ENCODE measurements at places on chromosomes 16 and 17.

- no peak for DNase-seq
These were observed 133.9 kb downstream of the SPACA3 start for GRCh38 chr17:33125552-33125950.

- no peak for DNase-seq
These were observed 12.6 kb upstream of the RPRML start for GRCh38 chr17:46991617-46992016.

GRCh38 chr16:54194334-54194743 is 92.2 kb downstream of the IRX3 start:
- DNase-seq: no peak

DNA sequence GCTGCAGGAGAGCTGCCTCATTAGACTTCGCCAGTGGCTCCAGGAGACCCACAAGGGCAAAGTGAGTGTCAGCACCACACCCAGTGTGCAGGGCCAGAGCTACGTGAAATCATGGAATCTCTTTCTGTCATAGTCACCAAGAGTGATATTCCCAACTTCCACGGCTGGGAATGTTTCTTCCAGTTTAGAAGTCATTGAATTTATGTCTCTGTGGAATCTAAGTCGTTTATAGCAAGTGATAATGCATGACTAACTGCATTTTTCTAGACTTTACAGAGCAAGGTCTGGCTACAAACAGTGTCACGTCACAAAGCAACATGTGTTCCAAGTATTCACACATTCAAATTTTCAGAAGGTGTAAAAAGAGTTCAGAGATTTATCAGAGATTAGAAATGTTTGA is 55.5 kb downstream of the SEC14L1 start:
- no peak for DNase-seq

DNA sequence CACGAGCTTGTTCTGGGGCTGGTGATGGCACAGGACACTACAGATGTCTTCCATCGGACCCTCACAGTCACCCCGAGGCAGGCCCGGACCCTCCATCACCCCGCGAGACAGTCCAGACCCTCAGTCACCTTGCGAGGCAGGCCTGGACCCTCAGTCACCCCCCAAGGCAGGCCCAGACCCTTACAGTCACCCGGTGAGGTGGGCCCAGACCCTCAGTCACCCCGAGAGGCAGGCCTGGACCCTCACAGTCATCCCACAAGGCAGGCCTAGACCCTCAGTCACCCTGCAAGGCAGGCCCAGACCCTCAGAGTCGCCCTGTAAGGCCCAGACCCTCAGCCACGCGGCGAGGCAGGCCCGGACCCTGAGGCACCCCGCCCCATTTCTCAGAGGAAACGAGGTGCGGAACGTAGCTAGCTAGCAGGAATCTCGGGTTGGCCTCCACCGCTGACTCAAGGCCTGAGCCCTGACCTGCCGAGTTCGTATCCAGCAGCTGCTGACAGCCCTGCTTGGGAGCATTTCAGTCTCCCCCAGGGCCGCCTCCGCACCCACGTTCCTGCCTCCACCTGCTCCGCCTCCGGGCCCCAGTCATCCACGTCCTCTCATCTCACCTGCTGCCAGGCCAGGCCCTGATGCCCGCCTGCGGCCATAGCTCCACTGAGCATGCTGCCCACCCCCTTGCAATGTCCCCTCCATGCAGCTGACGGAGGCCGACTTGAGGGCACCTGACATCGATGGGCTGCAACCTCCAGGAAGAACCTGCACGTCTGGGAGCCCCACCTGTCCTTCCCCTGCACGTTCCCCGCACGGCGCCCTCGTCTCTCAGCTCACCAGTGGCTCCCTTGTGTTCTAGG is 28.7 kb downstream of the RPH3AL start:
- no peak for DNase-seq

- no peak for DNase-seq
These were observed 10.4 kb downstream of the KPNB1 start for GRCh38 chr17:47660064-47660492.

- DNase-seq: peak; percentile 56
These were observed at the start of gene AMFR for GRCh38 chr16:56425439-56425832. TSS of gene AMFR (minus strand) at chr16:56425545. CDS start at chr16:56425327, 218 bp downstream.

DNA sequence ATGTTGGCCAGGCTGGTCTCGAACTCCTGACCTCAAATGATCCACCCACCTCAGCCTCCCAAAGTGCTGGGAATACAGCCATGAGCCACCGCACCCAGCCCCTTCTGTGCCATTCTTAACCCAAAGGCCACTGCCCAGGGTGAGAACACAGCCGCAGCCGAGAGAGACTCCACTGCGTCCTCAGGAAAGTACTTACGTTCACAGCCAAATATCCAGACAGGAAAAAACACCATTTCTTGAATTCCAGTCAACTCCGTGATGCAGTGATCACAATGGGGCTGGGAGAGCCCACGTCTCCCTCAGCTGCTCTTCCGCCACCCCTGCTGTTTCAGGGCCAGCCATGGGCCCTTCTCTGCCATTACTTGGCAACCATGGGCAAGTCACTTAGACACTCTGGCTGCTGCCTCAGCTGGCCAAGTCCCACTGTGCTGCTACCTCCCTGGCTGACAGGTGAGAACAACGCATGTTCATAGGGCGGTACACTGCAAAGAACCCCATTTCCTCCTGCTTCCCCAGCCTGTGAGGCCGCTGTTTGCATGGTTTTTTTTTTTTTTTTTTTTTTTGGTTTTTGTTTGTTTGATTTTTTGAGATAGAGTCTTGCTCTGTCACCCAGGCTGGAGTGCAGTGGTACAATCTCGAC is 4.3 kb downstream of the CDIP1 start:
- DNase-seq: no peak

- no peak for DNase-seq
These were observed 57.1 kb downstream of the SCNN1B start for GRCh38 chr16:23359092-23359760.

- no peak for DNase-seq
These were observed at the start of gene TBKBP1 for GRCh38 chr17:47693731-47694580. TSS of gene TBKBP1 (plus strand) at chr17:47694161. CDS start at chr17:47696113, 1,952 bp downstream.

- DNase-seq: no peak
These were observed 4.1 kb downstream of the ST6GALNAC2 start for GRCh38 chr17:76581515-76581914.

- DNase-seq: no peak
These were observed 61.3 kb upstream of the ADORA2B start for GRCh38 chr17:15883617-15884111.

DNA sequence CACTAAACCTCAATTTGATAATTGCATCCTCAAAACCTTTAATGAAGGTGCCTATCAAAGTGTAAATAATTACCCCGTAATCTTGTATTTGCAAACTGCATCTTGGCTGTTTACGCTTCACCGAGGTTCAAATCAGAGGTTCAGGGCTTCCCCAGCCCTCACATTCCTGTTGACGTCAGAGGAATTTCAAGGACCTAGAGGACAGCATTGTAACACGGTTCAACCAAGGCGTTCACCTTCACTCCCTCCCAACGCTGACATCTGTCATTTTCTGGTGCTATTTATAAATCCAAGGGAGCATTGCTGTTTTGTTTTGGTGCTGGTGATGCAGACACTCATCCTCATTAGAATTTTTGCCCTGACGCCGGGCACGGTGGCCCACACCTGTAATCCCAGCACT is 691.6 kb upstream of the RBFOX1 start:
- DNase-seq: no peak

DNA sequence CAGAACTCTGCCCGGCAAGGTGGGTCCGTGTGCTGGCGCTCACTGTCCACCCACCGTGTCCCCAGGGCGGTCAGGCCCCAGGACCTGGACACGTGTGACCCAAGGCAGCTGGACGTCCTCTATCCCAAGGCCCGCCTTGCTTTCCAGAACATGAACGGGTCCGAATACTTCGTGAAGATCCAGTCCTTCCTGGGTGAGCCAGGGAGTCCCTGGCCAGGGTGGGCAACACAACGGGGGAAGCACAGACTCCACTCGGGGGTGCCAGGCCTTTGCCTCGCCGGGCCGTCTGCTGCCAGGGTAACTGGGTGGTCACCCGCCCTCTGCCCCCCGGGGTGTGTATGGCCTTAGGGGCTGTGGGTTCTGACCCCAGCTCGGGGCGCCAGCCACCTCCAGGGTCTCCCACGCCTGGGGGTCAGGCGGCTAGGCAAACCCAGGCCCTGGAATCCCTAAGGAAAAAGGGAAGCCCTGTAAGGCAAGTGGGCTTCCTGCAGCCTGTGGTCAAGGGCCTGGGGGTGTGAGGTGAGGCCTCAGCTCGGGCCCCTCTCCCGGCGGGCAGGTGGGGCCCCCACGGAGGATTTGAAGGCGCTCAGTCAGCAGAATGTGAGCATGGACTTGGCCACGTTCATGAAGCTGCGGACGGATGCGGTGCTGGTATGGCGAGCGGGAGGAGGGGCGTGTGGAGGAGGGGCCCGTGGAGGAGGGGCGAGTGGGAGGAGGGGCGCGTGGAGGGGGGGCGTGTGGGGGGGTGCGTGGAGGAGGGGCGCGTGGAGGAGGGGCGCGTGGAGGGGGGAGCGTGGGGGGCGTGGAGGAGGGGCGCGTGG is 6.5 kb downstream of the MSLN start:
- no peak for DNase-seq

- no peak for DNase-seq
These were observed 197.5 kb downstream of the HS3ST3A1 start for GRCh38 chr17:13403982-13404946.

DNA sequence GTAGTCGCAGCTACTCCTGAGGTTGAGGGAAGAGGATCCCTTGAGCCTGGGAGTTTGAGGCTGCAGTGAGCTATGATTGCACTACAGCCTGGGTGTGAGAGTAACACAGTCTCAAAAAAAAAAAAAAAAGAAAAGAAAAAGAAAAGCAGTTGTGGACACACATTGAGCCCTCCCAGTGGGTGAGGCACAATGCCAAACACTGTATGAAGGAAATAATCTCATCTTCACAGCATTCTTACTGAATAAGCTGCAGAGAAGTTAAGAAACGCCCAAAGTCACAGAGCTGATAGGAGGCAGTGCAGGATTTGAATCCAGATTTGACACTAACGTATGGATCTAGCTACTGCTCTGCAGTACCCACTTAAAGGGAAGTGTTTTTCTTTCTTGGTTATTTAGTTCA is 5.9 kb upstream of the LYZL6 start:
- DNase-seq: no peak

- no peak for DNase-seq
These were observed 18.4 kb downstream of the SP2 start for GRCh38 chr17:47914306-47914948.

GRCh38 chr17:48259694-48260291 is 152.2 kb downstream of the SNX11 start:
- no peak for DNase-seq

DNA sequence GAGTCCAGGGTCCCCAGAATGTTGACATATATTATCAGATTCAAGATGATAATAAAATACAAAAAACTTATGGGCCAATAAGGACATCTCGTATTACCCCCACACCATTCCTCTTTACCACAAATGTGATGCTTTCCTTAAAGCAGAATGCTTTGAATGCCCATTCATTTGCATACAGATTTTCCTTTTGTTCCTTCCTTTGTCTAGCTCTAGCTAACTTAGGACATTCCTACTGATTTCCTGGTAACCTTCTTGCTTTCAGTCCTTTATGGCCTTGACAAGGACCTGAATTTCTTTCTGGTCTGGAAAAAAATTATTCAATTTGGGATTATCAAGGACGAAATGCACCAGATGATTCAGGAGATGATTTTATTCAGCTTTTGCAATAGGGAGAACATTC is 304.0 kb downstream of the TMEM114 start:
- no peak for DNase-seq

DNA sequence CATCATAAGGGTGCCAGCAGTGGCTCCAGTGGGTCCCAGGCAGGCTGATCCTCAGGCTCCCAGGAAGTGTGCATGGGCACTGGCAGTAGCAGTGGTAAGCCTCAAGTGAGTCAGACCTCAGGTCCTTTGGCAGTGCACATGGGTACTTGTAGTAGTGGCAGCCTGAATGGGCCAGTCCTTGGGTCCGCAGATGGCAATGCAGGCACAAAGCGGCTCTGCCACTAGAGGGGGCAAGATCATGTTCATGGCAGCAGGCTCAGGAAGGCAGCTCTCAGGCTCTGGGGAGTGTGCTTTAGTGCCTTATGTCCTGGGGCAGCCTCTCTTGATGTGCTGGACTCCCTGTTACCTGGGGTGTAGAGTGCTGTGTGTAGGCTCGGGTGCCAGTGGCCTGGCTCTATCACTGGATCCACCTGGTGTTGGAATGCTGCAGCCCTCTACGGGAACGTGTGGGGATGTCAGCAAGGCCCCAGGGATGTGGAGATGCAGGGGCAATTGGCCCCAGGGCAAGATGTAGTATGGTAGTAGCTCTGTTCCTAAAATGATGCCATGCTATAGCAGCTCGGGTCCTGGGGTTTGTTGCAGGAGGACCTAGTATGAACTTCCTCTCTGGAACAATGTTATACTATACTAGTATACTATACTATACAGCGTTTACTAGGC is 11.0 kb downstream of the ACSM3 start:
- DNase-seq: peak; percentile 21

- DNase-seq: no peak
These were observed 12.7 kb upstream of the AMFR start for GRCh38 chr16:56438038-56438437.
